ENCODE measurements at places on chromosomes 13 and 19. TPM values are rescaled to one million over a fixed set of nuclear protein-coding genes. Genes with fewer than 3 reads are reported as not detected.

The CYP4F11 gene
- total RNA-seq, result 11.5 TPM

The CBLC gene
- not detected for total RNA-seq

The ZNF730 gene
- total RNA-seq, result 1.8 TPM

The ZNF615 gene
- 20.7 TPM for total RNA-seq

The CGB5 gene
- not detected for total RNA-seq

The PALM3 gene
- total RNA-seq, result 3.5 TPM

The ATCAY gene
- 148 TPM for total RNA-seq

The ZNF534 gene
- 6.1 TPM for total RNA-seq

The C19orf38 gene
- 2.5 TPM for total RNA-seq

The CGB8 gene
- not detected for total RNA-seq

The EXOC3L2 gene
- not detected for total RNA-seq

The PLIN4 gene
- 5.9 TPM for total RNA-seq

The CYP2A7 gene
- not detected for total RNA-seq

The ETV2 gene
- not detected for total RNA-seq

The BRSK1 gene
- 250 TPM for total RNA-seq

The LILRB3 gene
- 4.4 TPM for total RNA-seq

The PTH2 gene
- total RNA-seq, result not detected

The DMKN gene
- 26.7 TPM for total RNA-seq

The BRME1 gene
- total RNA-seq, result 3.6 TPM

The MEDAG gene
- total RNA-seq, result 0.48 TPM

The RASGRP4 gene
- total RNA-seq, result 1.6 TPM

The RGL3 gene
- total RNA-seq, result 18.0 TPM

The CDC42EP5 gene
- total RNA-seq, result 6.3 TPM

The CPB2 gene
- not detected for total RNA-seq

The TEX101 gene
- total RNA-seq, result not detected

The INAFM1 gene
- 18.4 TPM for total RNA-seq

The CD209 gene
- 2.4 TPM for total RNA-seq

The ZNF888 gene
- 1.9 TPM for total RNA-seq

The MAST1 gene
- 178 TPM for total RNA-seq

The SMIM24 gene
- 2.6 TPM for total RNA-seq

The ADGRE1 gene
- total RNA-seq, result 2.5 TPM

The ZNF816 gene
- 6.5 TPM for total RNA-seq

The MZT1 gene
- 14.6 TPM for total RNA-seq

The CALR3 gene
- not detected for total RNA-seq

The IL12RB1 gene
- total RNA-seq, result 2.5 TPM

The CERS1 gene
- total RNA-seq, result 117 TPM

The ZFP30 gene
- total RNA-seq, result 17.7 TPM

The ZNF814 gene
- total RNA-seq, result 28.5 TPM

The SIGLECL1 gene
- not detected for total RNA-seq

The RNASEH2B gene
- 39.5 TPM for total RNA-seq

Measured in dorsolateral prefrontal cortex (tissue), 122 donors.